ENCODE measurements at places on chromosomes 3 and 15.

DNA sequence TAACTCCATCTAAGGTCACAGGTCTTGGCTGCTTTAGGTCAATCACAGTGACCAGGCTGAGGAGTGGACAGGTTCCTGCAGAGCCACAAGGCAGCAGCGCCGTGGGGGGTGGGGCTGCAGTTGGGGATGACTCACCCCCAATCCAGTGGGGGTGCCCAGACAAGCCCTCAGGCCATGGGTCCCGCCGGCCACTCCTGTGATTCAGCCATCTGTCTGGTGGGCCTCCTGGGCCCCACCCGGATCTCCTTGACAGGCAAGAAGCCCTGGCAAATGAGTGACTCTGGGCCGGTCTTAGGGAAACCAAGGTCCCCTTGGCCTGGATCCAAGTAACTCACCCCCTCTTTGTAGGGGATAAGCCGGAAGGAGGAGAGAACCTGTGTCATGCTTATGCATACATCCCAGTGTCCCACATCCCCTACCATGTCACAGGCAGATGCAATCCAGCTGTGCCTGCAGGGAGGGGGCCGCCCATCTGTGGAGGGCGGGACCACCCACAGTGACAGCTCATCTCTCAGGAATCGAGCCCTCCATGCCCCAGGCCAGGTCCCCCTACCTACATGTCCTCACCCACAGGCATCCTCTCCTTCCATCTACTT, 495 bp upstream of the COL7A1 start:
- DNase-seq, result no peak

GRCh38 chr3:176789281-176789705, 408.0 kb downstream of the TBL1XR1 start:
- no peak for DNase-seq

DNA sequence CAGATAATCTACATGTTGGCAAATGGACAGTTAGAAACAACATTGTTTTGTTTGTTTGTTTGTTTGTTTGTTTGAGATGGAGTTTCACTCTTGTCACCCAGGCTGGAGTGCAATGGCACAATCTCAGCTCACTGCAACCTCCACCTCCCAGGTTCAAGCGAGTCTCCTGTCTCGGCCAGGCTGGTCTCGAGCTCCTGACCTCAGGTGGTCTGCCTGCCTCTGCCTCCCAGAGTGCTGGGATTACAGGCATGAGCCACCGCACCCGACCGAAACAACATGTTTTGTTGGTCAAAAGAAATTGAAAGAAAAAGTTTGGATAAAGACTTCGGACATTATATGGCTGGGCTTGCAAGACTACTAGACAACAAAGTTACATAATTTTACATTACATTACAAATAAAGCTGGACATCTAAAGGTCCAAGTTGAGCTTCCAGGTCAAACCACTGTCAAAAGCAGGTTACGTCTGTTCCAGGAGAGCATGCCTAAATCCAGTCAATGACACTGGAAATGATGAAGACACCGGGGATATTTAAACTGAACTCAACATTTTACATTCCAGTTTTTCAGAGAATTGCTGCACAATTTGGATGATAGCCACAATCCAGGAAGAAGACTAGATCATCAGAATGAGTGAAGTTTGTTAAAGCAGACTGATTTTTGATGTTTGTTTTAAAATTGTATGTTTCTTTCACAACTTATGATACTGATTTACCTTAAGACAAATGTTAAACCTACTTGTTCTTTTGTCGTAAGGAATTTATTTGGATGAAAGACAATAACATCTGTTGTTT, 18.6 kb downstream of the SERP1 start:
- DNase-seq, result no peak

DNA sequence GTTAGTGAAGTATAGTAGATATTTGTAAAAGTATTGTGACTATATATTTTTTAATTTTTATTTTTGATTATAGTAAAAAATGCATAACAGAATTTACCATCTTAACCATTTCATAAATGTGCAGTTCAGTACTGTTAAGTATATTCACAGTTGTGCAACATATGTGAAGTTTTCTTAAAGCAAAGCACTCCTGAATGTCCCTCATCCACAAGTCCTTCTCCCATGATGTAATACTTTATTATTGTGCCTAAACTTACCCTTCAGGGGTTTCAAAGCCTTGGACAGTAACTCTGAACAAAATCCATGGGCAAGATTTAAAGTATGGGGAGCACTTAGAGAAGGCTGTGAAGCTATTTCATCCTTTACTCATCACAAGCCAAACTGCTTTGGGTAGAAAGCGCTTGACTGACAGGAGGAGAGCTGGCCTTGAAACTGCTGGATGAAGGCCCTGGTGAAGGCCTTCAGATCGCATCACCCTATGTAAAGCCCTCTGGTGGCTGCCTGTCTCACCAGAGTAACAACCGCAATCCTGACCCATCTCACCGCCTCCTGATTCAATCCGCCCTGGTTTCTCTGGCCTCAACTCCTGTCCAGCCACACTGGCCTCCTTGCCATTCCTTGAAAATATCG, 28.0 kb downstream of the LSM3 start:
- no peak for DNase-seq

DNA sequence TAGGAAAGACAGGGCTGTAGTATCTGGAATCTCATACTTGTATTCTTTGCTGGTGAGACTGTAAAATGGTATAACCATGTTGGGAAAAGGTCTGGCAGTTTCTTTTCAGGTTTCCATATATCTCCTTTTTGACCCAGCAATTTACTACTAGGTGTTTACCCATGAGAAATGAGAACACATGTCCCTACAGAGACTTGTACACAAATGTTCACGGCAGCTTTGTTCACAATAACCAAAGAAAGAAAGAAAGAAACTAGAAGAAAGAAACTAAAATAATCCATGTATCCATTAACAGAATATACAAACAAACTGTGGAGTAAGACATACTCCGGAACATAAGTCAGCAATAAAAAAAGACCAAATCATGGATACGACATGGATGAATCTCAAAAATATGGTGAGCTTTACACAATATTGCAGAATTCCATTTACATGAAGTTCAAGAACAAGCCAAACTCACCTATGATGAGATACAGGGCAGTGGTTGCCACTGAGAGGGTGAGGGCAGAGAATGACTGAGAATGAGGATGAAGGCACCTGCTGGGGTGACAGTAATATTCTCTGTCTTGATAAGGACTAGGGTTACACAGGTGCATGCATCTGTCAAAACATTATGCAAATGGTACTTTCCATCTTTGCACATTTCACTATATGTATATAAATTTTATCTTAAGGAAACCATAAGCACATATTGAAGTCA, 2.7 kb downstream of the RFTN1 start:
- no peak for DNase-seq

DNA sequence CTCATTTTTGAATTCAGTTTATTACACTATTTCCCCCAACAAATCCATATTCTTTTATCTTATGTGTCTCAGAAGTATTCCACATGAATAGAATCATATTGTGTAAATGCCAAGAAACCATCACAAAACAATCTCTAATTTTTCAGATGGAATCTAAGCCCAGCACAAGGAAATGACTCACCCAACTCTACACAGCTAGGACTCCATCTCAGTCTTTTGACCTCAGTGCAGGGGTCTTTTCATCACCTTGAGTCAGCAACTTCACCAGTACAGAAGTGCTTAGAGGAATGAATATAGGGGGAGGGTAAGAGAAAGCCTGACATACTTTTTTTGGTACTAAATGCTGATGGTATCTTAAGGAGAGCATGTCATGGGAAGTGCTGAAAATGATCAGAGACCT, 169.3 kb upstream of the LRRN1 start:
- no peak for DNase-seq

GRCh38 chr15:80942746-80943565, 46.7 kb downstream of the MESD start:
- no peak for DNase-seq

DNA sequence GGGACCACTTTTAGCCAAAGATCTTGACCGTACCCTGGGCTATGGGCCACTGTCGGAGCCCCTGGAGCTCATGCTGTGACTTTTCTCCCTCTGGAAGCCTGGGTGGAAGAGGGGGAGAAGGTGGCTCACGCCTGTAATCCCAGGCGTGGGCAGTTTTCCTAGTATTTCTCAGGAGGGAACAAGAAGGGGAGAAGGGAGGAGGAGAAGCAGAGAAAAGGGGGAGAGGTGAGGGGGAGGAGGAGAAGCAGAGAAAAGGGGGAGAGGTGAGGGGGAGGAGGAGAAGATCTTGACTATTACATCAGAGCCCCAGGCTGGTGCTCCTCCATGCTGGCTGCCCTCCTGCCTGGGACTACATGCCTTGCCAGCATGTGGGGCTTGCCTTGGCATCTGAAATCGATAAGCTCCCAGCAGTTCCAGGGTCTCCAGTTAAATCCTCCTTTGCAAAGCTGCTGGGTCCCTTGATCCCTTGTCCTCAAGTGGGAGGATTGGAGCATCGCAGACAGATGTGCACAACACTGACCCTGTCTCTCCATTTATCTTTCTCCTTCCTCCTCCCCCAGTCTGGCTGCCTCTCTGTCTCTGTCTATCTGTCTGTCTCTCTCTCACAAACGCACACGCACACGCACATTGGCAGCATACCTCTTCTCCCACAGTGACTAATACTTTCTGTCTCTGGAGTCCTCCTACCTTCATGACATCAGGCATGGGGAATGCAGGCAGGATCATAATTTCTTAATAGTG, 41.6 kb downstream of the MRAS start:
- no peak for DNase-seq

All from D721Med (cell line).